ENCODE measurements at places on chromosomes 7 and 10.

- no peak for DNase-seq
Observed at GRCh38 chr7:18459484-18460245, 35.9 kb upstream of the HDAC9 start.

DNA sequence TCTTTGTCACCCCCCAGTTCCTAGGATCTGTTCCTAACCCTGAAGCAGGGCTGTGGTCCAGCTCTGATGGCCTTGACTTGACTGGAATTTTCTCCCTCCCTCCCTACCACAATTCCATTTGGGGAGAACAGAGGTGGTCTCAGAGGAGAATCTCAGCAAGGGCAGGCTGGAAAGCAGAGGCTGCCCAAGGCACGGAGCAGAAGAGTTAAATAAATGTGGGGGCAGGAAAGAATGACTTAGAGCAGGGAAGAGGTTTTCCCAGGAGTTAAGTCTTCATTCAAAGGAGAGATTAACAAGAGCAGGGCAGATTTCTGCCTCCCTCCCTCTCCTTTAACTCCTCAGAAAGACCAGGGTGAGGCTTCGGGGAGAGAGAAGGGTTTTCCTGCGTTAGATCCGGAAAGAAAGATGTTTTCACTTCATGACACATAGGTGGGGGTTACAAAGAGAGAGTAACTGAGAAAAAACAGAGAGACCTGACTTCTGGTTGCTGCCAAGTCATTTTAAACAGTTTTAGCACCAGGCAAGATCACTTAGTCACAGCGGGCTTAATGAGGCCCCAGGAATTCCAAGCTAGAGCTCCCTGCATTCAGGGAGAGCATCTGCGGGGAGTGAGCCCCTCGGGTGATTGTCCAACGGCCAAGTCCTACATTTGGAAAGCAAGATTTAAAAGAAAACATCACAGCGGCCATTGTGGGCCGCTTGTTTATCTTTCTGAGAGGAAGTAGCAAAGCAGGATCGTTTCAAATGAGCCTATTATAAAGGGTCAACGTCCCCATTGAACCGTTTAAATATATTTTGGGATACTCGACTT lies 78.7 kb downstream of the ARHGAP22 start:
- DNase-seq: no peak

- no peak for DNase-seq
Observed at GRCh38 chr7:41882745-41883420, 180.0 kb upstream of the INHBA start.

DNA sequence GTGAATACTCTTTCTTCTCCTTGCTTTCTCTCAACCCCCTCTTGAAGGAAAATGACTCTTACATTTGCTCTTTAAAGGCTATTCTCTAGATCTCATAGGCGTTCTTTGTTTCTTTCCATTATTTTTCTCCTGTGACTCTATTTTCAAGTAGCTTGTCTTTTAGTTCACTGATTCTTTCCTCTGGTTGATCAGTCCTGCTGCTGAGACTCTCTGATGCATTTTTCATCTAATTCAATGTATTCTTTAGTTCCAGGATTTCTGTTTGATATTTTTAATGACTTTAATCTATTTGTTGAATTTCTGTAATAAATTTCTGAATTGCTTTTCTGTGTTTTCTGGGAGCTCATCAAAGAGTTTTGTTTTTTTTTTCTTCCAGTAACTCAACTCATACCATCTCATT lies 397.7 kb downstream of the CNTNAP2 start:
- no peak for DNase-seq

DNA sequence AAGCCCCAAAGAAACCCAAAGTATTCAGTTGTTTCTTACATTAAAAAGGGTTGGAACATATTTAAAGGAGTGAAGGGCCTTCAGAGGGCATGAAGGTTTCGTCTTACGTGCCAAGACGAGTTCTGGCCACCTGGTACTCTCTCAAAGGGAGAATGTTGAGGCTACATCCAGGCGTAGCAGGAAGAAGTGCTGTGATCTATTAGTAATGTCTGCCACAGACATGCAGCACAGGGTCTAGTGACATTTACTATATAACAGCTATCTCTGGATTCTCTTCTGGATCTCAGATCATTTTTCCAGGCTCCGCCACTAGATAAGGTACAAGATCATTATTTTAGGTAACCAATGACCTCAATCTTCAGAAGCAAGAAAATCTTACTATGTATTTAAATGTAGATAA lies 76.5 kb upstream of the ARID5B start:
- DNase-seq: no peak
